ENCODE measurements at places on chromosomes 4 and X.

DNA sequence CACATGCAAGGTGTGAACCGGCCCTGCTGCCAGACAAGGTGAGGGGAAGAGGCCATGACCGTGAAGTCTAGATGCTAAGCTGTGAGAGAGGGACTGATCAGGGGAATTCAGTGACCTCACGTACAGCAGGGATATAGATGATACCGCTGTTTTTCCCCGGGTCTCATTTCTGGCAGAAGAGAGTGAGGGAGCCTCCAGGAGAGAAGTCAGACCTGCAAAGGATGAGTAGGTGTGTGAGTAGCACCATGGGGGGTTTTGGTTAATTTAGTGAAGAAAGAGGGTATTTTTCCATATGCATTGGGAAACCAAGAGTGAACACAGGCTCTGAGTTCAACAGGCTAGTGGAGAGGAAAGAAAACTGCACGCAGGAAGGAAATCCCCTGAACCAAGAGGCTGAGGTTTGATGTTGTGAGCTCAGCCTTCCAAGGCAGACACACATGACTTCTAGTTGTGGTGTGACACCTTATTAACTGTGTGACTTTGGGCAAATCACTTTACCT lies 127.6 kb upstream of the GATB start:
- DNase-seq: no peak

DNA sequence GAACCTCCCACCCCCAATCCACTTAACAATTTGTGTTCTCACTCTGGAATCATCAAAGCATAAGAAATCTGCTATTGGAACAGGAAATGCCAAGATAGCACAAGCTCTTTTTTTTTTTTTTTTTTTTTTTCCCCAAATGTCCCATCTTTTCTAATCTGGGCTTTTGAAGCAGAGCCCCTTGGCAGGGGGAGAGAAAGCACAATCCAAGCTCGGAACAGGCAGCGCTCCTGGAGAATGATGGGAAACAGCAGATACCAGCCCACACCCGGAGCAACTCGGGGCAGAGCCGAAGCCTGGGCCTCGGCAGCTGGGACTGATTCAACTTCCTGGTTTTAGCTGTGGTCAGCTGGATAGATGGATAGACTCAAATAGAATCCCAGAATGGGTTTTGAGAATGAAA lies 235.1 kb downstream of the QDPR start:
- DNase-seq: no peak

- DNase-seq: no peak
These were observed 306.4 kb downstream of the CXXC4 start for GRCh38 chr4:104188301-104188700.

DNA sequence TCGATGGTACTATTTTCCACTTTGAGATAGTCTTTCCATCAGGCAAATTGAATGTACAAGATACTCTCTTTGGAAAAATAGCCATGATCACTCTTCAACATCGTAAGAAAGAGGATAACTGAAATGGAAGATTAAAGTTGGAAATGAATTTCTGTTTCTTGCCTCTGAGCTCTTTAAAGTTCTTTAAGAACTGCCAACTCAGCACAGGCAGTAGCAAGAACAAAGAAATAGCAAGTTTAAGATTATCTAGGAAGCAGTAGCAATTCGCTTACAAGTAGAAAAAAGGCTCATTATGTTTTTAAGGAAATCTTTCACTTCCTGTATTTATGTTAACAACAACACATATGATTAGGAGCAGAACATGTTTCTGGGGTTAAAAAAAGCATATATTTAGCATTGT lies 127.6 kb downstream of the CDS1 start:
- DNase-seq: no peak

- DNase-seq: no peak
These were observed 83.5 kb upstream of the INTU start for GRCh38 chr4:127548990-127549925.

DNA sequence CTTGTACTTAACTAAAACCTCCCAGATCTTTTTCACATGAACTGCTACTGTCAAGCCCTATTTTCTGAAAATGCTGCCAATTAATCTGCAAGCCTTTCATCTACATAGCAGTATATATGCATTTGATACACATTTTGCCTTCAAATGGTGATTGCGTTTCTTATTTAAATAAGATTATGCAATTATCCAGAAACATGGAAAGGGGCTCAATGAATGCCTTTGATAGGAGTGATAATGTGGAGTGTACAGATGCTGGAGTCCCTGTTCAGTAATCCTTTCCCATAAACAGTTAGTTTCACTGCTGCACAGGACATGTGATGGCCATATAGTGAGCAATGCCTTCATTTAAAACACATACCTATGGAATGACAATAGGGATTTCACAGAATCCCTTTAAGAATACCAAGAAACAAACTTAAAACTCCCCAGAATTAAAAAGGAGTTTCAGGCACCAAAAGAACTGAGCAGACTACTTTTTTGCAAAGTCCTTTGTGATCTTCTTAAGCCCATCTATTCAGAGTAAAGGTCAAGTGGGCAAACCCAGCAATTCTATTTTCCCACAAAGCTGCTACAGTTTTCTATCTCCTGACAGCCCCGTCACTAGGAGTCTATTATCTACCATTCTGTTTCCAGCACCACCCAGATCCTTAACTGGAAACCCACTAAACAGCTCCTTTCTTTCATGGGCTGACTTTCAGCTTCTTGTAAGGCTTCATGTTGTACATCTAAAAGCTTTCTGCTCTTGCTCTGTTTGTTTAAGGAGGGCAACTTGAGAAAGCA lies 120.3 kb downstream of the UNC5C start:
- DNase-seq: no peak

DNA sequence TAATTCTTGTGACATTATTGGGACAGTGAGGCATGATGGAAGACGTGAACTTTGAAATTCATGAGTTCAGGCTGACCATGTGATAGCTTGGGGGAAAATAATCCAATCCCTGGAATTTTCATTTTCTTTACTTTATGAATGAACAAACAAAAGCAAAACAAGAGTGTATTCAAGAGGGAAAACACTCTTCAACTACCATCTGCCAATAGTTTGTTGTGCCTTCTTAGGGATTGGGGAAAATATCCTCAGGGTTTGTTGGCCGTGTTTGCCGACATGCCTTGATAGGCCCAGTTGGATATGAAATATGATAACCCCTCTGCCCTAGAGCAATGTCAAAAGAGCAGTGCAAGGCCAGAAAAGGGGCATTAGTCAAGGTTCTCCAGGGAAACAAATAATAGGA lies 80.8 kb upstream of the CLNK start:
- DNase-seq: no peak
